NCI-H345 (cell line): ENCODE measurements at places on chromosomes 2 and 18.

DNA sequence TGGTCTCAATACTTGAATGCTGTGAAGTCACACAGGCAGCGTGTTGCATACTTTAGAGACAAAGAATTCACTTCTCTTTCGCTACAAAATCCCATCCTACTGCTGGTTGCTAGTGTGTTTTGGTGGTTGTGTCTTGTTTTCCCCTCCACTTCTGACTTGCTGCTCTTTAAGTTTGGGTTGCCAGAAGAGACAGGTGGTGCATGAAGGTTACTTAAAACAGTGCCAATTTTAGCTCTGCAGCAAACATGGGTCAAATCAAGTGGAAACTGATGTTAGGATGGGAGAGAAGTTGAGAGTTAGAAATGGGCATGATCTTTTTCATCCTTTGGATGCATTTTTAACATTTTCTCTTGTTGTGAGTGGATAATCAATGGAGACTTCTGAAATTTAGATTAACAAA lies 136.2 kb upstream of the KCNH7 start:
- no peak for DNase-seq

- DNase-seq: no peak
Measured at GRCh38 chr2:8491296-8492027, 190.4 kb upstream of the ID2 start.

DNA sequence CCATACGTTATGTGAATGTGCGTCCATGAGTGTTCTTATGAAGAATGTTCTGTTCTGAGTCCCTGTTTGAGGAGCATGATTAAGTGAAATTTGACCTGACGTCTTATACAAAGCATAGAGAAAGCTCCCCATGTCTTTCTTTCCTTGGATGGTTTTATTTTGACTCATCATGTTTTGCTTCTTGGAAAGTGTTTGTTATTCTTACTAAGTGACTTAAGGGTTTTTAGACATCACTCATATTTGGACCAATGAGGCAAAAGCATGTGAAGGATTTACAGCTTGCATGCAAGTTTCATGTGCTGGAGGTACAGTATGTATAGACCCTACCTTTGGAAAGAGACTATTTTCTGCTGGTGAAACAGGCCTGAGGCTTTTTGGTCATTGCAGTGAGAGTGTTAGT lies 33.5 kb upstream of the ZEB2 start:
- no peak for DNase-seq

- DNase-seq: no peak
Measured at GRCh38 chr2:64492821-64493220, 31.3 kb upstream of the AFTPH start.

DNA sequence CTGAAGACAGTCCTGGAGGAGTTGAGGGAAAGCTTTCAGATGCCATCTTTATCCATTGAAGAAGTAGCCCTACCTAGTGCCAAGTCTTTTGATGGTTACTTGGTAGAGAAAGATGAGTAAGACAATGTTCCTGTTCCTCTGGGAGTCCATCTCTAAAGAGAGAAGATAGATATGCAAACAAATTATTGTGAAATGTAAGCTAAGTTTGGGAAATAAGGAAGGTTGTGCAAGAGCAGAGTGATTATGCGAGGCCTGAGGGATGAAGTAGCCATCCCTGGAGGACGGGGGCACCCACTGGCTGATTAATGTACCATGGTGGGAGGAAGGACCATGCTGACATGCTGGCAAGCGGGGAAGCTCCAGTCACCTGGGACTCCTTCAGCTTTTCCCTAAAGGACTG lies 994 bp upstream of the DTNA start:
- peak; percentile 16 for DNase-seq

GRCh38 chr18:9846162-9846925 lies 39.4 kb upstream of the TXNDC2 start:
- no peak for DNase-seq

DNA sequence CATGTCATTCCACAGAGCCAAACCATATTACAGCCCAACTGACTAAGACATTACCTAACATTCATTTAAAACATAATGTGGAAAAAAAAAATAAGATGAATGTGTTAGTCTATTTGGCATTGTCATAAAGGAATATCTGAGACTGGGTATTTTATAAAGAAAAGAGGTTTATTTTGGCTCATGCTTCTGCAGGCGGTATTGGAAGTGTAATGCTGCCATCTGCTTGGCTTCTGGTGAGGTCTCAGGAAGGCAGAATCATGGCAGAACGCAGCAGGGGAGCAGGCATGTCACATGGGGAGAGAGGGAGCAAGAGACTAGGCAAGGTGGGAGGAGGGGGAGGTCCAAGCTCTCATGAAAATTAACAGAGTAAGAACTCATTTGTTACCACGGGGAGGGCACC lies 504.8 kb upstream of the LRATD1 start:
- no peak for DNase-seq

- DNase-seq: no peak
Measured at GRCh38 chr2:4354678-4355077, 651.3 kb downstream of the DCDC2C start.

DNA sequence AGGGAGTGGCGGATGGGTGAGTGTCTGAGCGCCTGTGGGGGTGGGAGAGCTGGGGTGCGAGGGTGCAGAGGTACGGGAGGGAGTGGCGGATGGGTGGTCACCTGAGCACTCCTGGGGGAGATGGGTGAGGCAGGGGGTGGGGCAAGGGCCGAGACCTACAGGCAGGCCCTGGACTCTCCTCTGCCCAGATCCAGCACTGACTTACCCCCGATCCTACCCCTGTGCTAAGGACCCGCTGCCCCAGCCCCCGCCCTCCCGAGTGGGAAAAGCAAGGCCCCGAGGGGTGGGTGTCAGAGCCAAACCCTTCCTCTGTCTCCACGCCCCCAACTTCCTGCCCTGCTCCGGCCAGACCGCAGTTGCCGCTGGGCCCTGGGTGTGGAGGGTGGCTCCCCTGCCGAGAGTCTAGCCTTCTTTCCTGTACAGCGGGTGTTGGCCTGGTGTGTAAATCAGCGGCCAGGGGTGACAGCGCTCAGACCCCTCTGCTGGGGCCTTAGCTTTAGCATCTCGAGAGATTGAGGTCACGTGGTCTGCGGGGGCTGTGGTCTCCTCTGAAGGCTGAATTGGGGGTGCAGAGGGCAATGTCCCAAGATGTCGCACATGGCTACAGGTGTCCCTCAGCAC lies 12.5 kb downstream of the BOK start:
- no peak for DNase-seq

DNA sequence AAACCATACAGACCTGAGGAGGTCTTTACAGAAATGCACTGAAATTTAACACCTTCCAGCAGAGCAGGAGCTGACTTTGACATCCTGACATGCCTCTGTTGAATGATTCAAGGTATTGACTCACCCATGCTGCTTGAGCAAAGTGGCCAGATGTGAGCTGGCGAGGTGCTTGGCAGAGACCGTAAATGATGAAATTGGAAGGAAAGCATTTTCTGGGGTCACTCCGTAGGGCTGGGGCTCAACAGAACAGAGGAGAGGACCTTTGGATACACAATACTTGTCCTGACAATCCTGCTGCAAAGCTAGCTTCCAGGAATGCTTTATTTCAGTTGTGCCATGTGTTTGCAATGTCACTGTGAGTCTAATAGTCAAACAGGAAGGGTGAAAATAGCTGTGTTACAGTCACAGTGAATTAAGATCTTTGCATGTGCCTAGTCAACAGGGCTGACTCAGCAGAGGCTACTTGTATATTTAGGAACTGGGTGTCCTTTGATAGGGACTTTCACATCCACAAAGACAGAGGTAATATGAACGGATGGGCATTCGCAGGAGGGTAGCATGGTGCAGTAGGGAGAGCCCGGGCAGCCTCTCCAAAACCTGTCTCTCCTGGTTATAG lies 31.6 kb upstream of the NCK2 start:
- DNase-seq: peak; percentile 39

DNA sequence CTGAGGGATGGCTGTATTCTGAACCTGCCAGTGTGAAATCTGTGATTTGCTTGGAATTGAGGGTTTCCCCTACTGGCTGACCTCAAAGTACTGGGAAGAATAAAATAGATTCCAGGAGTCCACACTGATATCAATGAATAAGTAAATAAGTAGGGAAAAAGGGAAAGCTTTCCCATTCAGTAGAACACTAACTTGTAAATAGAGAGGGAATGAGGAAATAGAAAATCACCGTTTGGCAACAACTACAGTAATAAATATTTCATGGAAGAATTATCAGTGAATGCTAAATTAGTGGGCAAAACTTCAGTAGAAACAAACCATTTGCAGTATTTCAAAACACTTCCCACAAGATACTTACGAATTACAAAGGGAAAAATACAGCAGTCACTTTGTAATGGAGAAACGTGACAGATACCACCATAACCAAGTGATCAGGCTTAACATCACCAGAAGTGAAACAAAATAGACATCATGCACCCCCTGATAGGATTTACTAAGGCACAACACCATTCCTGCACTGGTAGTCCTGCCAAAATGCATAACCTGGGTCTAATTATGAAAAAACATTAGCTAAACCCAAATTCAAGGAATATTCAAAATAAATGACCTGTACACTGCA lies 88.5 kb downstream of the ICA1L start:
- DNase-seq: no peak

DNA sequence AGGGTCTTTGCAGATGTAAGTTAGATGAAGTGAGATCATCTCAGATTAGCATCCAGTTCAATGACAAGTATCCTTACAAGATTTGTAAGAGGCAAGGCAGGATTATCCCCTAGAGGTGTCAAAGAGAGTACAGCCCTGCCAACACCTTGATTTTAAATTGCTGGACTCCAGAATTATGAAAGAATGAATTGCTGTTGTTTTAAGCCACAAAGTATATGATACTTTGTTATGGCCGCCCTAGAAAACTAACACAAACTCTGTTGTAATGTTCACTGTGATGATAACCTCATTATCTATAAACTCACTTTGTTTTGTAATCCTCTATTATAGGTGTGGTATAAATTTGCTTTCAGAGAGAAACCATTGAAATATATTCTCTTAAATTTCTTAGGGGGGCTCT lies 249.0 kb upstream of the SPOPL start:
- DNase-seq: no peak

- DNase-seq: no peak
Measured at GRCh38 chr2:72894514-72894913, 7.3 kb downstream of the SPR start.

DNA sequence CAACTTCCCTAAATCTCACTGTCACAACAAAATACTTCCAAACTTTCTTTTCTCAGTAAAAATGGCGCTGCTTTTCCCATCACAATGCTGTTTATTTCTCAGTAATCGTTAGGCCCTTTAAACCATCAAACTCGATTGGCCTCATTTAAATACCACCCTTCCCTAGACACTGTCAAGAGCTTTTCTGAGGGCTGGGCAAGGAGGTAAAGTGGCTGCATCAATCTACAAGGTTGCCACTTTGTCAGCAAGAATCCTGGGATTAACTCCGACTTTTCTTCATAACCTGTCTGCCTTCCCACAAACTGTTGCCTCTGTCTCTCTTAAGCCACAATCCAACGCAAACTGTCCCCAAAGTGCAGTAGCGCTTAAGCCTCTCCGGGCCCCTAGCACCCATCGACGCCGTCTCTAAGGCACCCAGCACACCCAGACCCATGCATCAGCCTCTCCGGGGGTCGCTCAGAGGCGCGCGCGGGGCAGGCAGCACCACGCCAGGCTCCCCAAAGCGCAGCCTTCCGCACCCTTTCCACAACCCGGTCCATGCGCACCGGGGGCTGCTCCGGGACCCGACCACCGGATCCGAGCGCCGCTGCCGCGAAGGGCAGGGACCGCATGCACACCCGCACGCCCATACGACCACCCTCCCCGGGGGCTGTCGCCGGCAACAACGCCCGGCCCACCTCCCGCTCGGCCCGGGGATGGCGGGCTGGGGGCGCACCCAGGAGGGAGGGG lies 683 bp downstream of the MBOAT2 start:
- peak; percentile 50 for DNase-seq

- DNase-seq: peak; percentile 4
Measured at GRCh38 chr2:149427387-149427786, 97.0 kb downstream of the LYPD6 start.

DNA sequence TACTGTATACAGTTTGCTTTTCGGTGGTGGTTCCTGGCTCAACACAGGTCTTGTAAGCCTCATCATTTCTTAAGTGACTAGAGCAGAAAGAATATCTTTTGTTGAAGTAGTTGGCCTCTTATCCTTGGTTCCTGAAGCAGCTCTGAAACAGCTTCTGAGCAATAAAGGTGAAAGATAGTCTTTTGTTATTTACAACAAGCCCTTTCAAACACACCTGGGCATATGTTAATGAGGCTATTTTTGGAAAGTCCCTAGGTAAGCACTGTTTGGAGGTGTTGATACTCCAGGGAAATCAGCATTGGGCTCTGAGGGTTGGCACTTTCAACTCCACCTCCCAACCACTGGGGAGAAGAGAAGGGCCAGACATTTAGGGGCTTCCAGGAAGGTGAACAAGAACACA lies 211.0 kb downstream of the MCFD2 start:
- DNase-seq: no peak

DNA sequence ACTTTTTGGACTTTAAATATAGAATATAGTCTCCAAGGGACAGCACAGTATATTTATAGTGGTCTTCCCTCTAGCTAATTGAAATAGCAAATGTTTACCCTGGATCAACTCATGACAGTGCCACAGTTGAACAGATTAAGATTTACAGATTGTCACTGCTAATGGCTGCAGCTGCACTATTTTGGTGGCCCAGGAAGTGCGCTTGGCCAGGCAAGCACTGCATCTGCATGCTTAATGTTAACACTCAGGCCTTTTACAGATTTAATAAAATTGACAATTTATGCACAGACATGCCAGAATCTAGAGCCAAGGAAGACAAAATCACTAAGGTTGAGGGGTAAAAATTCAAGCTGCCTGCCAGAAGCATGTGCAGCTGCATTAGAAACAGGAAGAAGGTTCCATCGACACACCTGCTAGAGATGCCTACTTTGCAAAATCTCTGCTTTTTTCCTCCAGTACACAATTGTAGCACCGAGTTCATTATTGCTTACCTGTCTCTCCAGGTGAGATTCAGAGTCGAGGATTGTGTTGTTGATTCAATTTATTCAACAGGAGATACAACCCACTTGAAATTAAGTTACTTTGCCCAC lies 1042.3 kb upstream of the NRXN1 start:
- DNase-seq: no peak

- no peak for DNase-seq
Measured at GRCh38 chr2:184769686-184770085, 171.4 kb downstream of the ZNF804A start.

DNA sequence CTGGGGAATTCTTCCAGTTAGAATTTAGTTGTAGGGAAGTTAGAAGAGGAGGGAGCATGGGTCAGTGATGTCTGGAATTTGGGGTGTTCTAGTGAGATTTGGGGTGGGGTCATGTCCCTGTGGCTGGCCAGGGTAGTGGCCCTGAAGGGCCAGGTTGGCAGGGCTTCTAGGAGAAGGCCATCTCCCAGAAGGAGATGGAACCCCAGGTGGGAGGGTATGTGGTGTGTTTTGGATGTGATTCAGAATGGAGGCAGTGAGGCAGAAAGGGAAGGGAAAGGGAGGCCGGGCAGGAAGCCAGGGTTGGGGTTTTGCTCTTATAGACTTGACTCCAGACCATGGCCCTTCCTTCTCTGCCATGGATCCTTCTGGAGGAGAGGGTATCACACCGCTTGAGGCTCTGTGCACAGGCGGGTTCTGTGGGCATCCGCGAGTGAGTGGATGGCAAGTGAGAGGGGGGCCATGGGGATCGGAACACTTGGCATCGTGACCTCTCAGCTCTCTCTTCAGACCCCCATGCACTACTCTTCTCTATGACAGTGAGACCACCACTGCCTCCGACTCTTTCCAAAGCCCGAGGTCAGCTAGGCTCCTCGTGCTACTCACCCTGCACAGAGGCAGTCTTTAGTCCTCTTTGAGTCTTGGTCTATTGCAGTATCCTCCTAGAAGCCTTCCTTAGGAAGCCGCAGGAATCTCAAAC lies 7.3 kb downstream of the GREB1 start:
- DNase-seq: peak; percentile 29
